ENCODE measurements at places on chromosomes 3 and 15. TPM values are rescaled to one million over a fixed set of nuclear protein-coding genes. Genes with fewer than 3 reads are reported as not detected.

DNA sequence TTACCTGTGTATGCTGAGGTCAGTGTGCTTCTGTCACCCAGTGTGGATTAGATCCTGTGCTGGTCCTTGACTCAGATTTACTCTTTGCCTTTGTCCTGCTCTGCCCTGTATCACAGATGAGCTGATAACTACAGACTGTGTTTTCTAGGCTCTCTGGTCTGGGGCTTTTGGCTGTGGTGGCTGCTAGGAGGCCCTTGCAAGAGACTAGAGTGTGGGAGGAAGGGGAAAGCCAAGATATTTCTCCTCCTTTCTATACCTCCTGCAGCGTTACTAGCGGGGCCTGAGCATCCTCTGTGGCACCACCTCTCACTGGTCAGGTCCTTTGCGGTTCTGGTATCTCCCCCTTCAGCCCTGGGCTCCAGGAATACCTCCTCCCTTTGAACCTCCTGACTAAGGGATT lies 282.3 kb upstream of the TBC1D5 start:
- no peak for DNase-seq

DNA sequence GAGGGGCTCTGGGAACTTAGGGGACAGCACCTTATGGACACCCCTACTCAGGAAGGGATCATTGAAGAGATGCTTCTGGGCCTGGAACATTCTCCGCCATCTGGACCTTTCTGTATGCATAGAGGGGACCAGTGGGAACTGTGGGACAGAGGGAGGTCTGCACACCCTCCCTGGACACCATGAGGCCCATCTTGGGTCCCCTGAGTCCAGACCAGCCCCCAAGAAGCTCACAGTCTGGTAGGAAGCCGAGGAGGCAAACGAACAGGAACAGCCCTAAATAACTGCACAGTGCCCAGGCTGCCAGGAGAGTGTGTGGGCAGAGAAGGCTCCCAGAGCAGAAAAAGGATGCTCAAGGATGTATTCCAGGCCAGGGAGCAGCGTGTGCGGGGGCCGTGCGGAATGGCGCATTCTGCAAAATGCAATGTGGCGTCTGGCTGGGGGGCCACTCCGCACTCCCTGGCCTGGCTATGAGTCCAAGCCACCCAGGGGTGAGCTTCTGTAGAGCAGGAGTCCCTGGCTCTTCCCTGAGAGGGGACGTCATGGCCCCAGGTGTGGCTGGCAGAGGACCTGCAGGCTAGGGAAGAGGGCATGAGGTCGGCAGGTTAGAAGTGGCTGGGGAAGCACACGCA lies 24.5 kb upstream of the KLF13 start:
- no peak for DNase-seq

DNA sequence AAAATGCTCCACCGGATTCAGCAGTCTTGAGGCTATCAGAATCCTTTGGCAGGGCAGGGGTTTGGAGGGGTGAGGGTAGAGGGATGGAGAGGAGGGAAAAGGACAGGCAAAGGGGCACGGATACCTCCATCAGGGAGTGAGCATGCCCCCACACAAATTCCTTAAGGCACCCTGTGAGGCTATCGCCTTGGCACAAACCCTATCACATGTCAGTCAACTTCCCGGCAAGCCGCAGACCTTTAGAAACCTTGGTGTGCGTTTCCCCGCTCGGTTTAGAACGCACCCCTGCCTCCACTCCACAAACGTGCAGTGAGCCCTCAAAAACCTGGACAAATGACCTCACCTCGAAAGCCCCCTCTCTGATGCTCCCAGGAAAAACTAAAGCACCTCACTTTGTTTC lies 422 bp upstream of the SETMAR start:
- DNase-seq: no peak

DNA sequence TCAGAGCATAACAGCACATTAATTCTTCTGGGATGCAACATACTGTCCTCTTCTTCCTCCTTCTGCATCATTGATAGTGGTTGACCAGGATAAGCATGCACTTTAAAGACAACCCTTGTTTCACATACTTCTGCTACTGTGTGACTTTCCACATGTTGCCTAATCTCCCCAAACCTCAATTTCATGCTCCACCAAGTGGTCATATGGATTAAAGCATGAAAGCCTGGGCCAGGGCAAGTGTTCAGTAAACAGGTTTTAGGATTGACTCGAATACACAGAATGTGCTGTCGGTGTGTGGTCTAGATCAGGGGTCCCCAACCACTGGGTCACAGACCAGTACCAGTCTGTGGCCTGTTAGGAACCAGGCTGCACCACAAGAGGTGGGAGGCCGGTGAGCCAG lies 22.5 kb upstream of the BFSP2 start:
- peak; percentile 75 for DNase-seq

DNA sequence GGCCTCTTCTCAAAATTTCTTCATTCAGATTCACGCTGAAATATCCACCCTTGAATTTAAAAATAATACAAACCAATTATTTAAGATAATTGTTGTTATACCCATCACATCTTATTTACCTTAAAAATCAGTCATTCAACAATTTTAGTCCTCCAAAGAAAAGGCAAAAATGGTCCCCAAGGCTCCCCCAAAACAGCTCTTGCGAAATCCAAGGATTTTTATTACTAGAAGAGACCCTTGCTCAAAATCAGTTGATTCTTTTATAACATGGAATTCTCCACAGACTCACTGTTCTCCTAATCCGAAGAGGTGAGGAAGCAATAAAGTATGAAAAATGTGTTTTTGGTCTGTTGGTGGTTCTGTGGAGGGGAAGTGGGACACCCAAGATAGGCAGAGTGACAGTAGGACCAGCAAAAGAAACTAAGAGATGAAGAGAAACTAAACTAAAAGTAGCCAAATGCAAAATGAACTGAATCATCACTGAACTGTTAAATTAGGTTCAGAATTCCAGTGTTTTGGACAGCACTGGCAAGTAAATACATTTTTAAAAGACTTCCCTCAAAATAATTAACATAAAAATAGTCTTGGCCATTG lies 19.1 kb upstream of the PLCH1 start:
- DNase-seq: no peak

- DNase-seq: peak; percentile 49
Observed at GRCh38 chr15:32649342-32649741, 7.8 kb downstream of the SCG5 start.

- DNase-seq: no peak
Observed at GRCh38 chr15:101148166-101148880, 103.5 kb downstream of the CHSY1 start.

DNA sequence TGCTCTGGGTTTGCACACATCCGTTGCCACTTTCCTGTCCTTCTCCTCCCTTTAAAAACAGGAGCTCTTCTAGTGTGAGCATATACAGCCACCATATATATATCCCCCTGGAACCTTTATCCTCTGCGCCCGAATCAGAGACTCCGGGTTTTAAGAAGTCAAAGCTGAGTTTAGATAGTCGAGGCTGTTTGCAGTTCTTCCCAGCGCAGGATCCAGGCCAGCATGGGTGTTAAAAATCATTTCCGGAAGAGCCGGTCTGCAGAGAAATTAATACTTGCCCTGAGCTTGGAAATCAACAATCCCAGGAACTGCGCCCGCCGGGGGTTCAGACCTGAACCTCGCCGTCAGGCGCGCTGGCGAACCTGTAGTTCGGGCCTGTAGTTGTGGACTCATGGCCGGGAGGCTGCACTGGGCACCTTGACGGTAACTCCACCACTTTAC lies 2.3 kb downstream of the SHOX2 start:
- DNase-seq: no peak

GRCh38 chr3:30633718-30634117 lies 27.3 kb downstream of the TGFBR2 start:
- no peak for DNase-seq

- DNase-seq: no peak
Observed at GRCh38 chr3:159439346-159439745, 549.3 kb upstream of the IL12A start.

- peak; percentile 94 for DNase-seq
Observed at GRCh38 chr3:185537369-185537970, 14.9 kb downstream of the LIPH start.

GRCh38 chr3:170346481-170347392 lies 10.8 kb upstream of the SKIL start:
- DNase-seq: peak; percentile 57

GRCh38 chr3:99833617-99834205 lies 16.0 kb downstream of the CMSS1 start:
- no peak for DNase-seq

DNA sequence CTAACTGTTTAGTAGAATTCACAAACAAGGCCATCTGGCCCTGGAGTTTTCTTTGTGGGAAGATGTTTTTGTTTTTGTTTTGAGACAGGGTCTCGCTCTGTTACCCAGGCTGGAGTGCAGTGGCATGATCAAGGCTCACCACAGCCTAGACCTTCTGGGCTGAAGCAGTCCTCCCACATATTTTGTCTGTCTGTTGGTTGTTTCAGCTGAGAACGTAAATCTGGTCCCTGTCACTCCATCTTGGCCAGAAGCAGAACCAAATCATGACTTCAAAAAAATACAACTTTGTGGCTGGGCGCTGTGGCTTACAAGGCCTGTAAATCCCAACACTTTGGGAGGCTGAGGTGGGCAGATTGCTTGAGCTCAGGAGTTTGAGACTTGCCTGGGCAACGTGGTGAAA lies 27.1 kb downstream of the MRAS start:
- no peak for DNase-seq

GRCh38 chr15:20344601-20345400 lies 196.8 kb downstream of the GOLGA6L6 start:
- DNase-seq: no peak

GRCh38 chr3:120081719-120082118 lies 12.5 kb downstream of the GSK3B start:
- DNase-seq: no peak

GRCh38 chr3:128618398-128618726 lies 32.3 kb downstream of the RPN1 start:
- no peak for DNase-seq

GRCh38 chr15:56931639-56932508 lies 13.4 kb downstream of the TCF12 start:
- no peak for DNase-seq

DNA sequence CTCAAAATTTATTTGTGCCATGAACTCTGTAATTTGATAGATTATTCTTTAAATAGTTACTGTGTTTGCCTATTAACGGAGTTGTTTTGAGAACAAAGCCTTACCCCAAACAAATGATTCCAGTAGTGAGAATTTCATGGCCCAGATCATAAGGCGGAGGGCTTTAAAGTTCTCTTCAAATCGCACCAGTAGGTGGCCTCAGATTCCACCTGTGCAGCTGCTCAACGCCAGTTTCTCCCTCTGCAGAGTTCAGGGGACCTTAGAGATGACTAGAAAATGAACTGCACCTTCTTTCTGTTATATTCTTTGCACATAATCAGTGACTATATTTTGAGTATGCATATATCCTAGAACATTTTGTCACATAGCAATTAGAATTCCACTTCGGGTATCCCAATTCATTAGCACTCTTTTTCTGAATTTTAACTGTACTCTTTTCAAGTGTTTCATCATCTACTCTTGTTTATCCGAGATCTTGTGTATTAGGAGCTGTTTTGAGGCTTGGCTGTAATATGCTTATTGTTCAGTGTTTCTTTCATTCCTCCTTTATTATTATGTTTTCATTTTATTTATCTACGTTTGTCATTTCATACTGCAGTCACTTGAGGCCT lies 232.6 kb upstream of the CHRM5 start:
- DNase-seq: peak; percentile 39

GRCh38 chr3:72234391-72234790 lies 449.4 kb upstream of the PROK2 start:
- DNase-seq: peak; percentile 88

GRCh38 chr3:377158-377561 lies 180.6 kb downstream of the CHL1 start:
- DNase-seq: peak; percentile 45

DNA sequence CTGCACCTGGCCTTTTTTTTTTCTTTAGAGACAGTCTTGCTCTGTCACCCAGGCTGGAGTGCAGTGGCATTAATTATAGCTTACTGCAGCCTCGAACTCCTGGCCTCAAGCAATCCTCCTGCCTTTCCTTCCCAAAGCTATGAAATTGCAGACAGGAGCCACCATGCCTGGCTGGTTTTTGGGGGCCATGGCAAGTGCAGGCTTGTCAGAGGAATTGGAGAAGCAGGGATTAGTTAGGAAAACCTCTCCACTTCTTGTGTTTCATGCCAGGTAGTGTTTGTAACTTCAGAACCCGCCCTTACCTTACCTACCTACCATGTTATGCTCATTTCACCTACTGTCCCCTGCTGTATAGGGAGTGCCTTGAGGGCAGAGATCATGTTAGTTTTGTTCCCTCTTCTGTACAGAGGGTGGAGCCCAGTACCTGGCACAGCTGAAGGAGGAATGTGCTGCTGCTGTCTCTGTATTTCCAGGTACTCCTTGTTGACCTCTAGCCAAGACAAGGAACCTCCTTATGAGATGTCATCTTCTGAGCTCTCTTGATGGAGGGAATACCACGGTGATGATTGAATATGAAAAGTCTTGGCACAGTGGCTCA lies 43.8 kb downstream of the TRAK1 start:
- no peak for DNase-seq

DNA sequence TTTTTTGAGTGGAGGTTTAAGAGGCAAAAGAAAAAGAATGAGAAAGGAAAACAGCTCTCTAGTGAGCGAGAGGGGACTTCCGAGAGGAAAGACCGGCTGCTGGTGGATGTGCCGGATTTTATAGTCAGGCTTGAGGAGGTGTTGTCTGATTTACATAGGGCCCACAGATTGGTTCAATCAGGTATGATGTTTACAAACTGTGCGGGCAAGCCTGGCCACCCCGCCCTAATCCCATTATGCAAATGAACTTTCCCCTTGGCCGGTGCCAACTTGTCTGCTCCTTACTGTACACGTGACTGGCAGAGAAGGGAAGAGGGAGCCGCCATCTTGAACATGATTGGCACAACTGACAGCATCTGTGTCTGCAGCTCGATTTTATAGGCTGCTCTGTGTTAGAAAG lies 44.7 kb downstream of the FAM43A start:
- DNase-seq: no peak

CHCHD4 gene
- 15.9 TPM for total RNA-seq

CA12 gene
- 48.4 TPM for total RNA-seq

GOLGA8K gene
- under 0.01 TPM for total RNA-seq

SPINK8 gene
- not detected for total RNA-seq

SYNPR gene
- total RNA-seq: not detected
